ENCODE measurements at places on chromosomes 5 and 9.

- peak; percentile 47 for DNase-seq
Observed at GRCh38 chr9:93252781-93253530, 69.0 kb downstream of the WNK2 start.

- no peak for DNase-seq
Observed at GRCh38 chr9:79428422-79428821, 143.3 kb upstream of the TLE4 start.

- DNase-seq = no peak
Observed at GRCh38 chr5:12488161-12488560, 583.9 kb upstream of the CTNND2 start.

- DNase-seq = no peak
Observed at GRCh38 chr9:99173570-99174504, 47.9 kb downstream of the ALG2 start.

DNA sequence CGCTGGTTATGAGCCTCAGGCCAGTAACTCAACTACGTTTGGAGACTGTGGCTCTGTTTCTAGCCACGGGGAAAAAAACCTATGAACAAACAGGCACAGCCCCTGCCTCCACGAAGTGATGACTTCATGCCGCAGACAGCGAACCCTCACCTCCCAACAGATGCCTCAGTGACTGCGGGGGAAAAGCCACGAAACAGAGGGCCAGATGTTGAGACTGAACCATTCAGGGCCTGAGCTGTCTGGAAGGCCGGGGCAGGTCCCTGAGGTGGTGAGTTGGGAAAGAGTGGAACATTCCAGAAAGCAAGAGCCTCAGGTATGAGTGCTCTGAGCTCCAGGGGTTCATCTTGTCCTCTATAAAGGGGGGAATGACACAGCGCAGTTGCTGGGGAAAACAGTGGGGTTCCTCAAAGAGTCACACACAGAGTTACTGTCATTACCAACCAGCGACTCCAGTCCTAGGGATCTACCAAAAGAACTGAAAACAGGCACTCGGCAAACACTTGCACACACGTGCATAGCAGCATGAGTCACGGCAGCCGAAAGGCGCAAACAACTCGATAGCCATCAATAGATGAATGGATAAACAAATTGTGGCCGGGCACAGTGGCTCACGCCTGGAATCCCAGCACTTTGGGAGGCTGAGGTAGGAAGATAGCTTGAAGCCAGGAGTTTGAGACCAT is 15.3 kb downstream of the PLPP7 start:
- DNase-seq = no peak

- DNase-seq = no peak
Observed at GRCh38 chr9:105194234-105194633, 50.2 kb upstream of the SLC44A1 start.

DNA sequence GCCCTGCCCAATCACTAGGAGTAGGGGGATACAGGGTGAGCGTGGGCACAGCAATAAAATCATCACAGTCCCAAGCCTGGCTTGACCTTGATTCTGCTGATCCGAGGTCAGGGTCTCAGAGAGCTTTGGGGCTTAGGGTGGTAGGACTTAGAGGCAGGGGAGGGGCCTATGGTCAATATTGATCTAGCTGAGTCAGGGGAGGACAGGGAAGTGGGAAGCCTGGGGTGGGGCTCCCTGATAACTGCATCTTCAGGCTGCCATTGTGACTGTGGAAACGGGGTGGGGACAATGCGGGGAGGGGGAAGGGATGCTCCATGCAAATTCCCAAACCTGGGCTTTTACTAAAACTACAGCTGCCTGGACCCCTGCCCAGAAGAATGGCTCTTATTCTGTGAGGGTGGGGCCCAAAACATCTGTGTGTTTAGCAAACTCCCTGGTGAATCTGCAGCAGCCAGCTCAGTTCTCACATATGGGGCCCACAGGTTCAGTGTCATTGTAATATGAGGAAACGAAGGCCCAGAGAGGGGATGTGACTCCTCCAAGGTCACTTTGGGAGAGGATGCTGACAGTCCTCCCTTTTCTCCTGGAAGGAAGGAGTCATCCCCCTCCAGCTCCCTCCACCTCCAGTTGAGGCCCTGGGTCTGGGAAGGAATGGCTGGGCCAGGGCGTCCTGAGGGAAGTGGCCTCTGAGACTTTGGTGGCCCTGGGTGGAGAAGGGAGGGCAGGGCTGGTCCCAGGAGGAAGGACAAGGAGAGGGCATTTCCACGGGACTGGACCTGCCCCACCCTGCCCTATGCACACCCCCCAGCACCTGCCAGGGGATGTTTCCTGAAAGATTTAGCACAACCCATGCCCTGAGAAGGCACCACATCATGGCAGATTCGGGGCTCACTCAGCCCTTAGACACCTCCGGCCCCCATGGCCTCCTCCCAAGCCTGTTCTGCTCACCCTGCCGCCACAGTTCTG is 26.4 kb downstream of the SLC6A7 start:
- no peak for DNase-seq

GRCh38 chr5:140235791-140236551 is 61.0 kb downstream of the CYSTM1 start:
- no peak for DNase-seq

- DNase-seq = no peak
Observed at GRCh38 chr9:69542058-69542457, 130.1 kb downstream of the APBA1 start.

DNA sequence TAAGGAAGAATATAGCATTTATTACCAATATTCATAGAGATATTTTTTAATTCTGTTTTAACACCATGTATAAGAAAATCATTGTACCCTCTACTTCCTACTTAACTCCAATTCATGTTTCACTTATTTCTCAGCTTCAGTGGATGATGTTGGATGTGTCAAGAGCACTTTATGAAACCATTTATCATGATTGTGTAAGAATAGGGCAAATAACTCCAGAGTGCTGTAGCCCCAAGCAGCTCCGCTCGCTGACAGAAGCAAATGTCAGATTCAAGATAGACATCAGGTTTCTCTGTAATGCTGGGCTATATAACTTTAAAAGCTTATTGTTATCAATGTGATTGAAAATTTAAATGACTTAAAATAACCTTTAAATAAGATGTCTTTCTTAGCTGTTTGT is 50.4 kb downstream of the MAST4 start:
- no peak for DNase-seq

- DNase-seq = peak; percentile 26
Observed at GRCh38 chr5:54673523-54674225, 156.1 kb downstream of the SNX18 start.

- no peak for DNase-seq
Observed at GRCh38 chr5:164577742-164578141, 1072.3 kb downstream of the MAT2B start.

DNA sequence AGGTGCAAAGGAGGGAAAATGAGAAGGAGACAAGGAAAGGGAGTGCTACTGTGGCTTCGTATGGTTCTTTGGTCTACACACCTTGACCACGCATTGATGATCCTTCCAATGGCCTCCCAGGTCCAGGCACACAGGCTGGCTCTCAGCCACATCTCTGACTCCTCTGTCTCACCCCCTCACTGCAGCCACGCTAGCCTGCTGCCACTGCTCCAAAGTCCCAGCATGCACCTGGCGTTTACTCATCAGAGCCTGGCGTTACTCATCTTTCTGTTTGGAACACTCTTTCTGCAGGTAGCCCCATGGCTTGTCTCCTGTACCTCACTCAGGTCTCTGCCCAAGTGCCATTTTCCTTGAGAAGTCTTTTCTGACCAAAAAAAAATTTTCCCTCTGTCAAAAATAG is 195.5 kb downstream of the SNCAIP start:
- DNase-seq = no peak

DNA sequence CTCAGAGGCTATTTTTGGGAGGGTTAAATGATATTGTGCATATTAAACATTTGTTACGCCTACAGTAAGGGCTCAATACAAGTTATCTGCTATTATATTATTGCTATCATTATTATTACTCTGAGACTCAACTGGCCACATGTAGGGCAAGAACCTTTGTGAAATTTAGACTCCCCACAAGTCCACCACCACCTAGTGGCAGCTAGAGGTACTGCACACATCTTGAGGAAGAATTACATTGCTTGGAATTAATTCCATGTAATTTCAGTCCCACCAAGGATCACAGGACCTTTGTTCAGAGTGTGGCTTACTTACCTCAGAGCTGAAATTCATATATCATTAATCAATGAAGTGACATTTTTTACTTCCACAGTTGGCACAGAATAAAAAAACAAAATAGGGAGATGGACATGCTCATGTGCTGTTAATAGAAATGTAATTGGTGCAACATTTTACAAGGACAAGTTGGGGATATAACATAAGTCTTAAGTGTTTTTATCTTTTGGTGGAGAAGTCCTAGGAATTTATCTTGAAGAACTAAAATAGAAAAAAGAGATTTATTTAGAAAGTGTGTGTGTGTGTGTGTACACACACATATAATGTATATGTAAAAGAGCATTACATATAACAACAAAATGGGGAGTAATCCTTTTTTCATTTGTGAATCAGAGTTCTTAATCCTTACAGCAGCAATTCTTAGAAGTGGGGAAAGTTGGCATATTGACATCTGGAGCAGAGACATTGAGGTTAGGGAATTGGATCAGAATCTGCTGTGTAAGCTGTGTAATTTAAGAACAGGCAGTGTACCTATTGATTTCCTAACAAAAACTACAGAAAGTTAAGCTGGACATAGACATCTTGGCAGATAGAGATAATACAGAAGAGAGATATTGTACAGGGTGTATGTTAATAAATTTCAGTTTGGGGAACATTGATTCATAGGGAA is 11.2 kb downstream of the MSANTD3 start:
- peak; percentile 53 for DNase-seq

- no peak for DNase-seq
Observed at GRCh38 chr9:3586066-3586465, 60.3 kb upstream of the RFX3 start.

- no peak for DNase-seq
Observed at GRCh38 chr5:60672693-60673264, 27.2 kb downstream of the DEPDC1B start.

GRCh38 chr9:36974731-36975130 is 59.3 kb downstream of the PAX5 start:
- DNase-seq = no peak

DNA sequence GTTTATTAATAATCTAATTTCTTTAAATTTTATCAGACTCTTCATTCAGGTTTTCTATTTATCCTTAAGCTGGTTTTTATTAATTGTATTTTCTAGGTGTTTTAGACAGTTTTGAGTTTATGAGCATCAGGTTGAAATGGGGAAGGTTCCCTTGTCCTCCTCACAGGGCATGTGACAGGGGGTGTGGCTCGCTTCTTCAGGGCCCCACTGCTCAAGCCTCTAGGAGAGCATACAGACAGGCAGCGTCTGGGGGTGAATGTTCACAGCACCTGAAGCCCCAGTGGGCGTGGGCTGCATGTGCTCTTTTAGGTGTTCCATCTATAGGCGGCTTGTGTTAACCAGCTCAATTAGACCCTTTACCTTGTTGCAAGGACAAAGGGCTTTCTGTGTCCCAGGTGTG is 78.2 kb upstream of the RUFY1 start:
- DNase-seq = no peak

GRCh38 chr9:133791735-133792649 is 53.8 kb upstream of the SARDH start:
- no peak for DNase-seq

GRCh38 chr5:25006734-25007133 is 362.0 kb upstream of the CDH10 start:
- DNase-seq = no peak

GRCh38 chr5:177312649-177313181 is 1.0 kb upstream of the MXD3 start:
- no peak for DNase-seq

DNA sequence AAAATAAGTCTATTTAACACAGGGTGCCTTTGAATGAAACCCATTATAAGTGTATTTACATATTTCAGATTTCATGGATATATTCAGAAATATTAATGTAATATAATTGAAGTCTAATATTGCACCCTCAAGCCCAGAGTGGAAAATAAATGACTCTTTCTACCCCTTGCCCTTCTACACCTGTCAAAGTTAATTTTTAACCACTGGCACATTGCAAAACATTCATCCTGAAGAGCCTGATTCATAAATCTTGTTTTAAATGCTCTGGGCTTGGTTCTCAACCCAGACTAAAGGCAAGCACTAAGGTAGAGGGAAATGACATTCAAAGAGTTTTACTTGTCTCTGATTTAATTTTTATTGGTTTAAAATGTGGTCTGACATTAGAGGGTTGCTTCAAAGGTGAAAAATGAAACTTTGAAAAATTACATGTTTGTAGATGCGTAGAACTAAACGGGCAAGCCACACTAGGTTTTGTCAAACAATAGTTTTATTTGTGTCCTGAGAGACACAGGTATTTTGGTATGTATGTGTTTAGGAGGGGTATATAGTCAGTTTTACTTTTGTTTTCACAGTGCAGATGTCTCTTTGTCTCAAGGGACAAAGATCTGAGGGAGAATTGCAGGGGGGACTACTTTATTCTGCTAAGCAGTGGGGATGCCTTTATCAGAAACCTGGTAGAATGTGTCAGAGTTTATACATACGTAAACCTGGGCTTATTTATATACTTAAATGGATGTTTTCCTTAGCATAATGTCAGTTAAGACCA is 69.7 kb downstream of the PIK3R1 start:
- no peak for DNase-seq

DNA sequence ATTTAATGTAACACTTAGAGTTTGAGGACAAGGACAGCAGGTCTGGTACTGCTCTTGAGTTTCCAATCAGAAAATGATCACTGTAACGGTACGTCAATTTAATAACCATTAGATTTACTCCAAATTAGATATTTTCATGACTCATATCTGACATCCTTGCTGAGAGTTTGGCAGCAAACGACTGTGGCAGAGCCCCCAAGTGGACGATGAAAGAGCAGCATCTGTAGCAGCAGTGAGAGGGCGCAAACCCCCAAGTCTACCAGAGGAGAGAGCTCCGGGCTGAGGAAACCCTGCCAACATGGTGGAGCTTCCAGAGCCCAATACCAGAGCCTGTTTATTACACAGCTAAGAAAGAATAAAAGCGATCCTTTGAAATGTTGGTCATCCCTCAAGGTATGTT is 73.2 kb upstream of the EPB41L4A start:
- peak; percentile 25 for DNase-seq

GRCh38 chr9:131274674-131275331 is 1.5 kb downstream of the FAM78A start:
- DNase-seq = peak; percentile 61

DNA sequence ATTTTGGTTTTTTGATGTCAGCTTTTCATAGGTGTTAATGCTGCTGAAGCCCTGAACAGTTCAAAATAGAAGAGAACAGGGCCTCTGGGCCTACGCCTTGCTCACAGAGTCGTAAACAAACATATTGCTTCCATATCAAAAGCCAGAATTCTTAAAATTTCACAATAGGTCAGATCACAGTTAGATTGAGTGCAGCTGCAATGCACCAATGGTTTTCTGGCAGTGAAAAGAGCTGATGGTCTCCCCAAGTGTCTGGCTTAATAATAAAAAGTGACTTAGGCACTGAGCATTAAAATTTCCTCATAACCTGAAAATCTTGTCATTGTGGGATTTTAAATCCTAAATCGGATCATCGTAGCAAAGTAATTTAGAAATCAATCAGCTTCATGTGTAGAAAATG is 493.0 kb downstream of the CAAP1 start:
- DNase-seq = no peak

- DNase-seq = no peak
Observed at GRCh38 chr5:14425559-14425958, 156.0 kb upstream of the OTULINL start.

Measured in psoas muscle (tissue), 8 donors.